ENCODE measurements at places on chromosomes 2 and 18.
A peak's percentile ranks its signal among the peaks of the same experiment; 100 is the strongest.

DNA sequence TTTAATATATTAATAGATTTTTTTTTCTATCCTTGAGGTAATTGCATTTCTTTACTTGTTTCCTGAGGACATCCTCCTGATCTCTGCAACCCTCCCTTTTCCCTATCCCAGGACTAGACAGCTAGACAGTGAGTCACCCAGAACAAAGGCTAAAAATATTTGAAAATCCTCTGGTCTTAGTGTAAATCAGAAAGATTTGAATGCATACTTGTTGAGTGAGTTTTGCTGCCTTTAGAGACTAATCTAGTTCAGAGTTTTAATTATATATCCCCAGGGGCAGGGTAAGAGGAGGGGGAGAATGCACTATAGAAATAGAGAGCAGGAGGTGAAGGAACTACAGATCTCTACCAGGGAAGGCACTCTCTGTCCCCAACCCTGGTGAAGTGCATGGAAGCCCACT lies 202.3 kb upstream of the TCF4 start:
- DNase-seq = no peak

- DNase-seq = no peak
These were observed 18.7 kb upstream of the ACVR1 start for GRCh38 chr2:157894694-157895435.

- DNase-seq = peak; percentile 22
These were observed 285.8 kb downstream of the C1D start for GRCh38 chr2:67777010-67777409.

DNA sequence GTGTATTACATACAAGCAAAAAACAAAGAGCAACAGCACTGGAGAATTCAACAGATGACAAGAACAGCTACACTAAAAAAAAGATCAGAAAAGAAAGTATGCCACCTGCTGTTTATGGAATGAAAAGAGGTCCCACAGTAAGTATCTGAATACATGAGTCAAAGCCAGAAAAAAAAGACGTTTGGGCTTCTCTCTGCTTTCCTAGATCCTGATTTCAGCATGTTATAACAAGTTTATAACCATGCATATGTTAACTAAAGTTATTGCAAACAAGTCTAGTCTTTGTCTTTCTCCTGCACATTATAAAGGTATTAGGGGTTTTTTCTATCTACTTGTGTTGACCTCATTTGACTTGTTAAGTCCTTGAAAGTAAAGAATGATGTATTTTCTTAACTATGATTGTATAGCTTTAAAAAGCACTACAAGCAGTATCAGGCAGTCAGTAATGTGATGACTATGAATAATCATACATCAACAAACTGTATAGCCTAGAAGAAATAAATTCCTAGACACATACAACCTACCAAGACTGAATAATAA lies 108.5 kb upstream of the COL5A2 start:
- DNase-seq = peak; percentile 1

DNA sequence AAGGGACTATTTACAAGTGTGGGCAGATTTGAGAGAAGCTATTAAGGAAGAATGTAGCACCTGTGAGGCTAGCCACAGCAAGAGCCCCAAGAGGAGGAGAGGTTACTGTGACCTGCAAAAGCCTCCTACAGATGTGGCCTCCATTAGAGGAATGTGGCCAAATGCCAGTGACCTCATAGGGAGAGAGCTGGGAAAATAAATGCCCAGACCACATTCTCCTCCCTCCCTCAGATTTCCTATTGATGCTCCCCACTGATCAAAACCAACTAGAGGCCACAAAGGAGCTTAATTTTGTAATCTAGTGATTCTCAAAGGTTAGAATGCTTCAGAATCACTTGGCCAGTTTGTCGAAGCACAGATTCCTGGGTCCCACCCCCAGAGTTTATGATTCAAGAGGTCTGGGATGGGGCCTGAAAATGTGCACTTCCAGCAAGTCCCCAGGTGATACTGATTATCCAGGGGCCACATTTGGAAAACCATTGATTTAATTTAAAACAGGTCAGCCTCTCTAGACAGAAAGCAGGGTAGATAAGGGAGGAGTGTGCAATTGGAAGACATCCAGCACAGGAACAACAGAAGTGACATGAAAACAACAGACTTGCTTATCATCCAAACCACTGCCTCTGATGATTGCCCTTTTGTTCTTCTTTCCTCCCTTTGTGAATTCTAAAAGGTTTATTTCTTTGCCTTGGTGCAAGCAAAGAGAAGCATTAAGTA lies 61.2 kb upstream of the RBBP8 start:
- no peak for DNase-seq

DNA sequence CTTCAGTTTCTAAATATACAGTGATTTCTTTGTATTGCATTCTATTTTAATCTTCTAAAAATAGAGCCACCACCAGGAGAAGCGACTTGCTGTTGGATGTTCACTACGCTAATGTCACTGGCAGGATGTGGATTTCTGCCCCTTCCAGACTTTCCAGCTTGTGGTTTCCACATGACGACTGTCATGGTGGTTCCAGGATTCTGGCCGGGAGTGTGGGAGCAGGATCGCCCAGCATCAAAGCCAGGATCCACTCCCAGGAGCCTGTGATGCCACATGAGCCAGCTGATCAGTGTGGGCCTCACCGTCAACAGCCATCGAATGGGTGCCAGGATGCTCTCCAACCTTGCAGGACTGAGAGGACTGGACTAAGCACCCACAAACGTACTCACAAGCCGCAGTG lies 148.8 kb downstream of the HDAC4 start:
- DNase-seq = no peak

DNA sequence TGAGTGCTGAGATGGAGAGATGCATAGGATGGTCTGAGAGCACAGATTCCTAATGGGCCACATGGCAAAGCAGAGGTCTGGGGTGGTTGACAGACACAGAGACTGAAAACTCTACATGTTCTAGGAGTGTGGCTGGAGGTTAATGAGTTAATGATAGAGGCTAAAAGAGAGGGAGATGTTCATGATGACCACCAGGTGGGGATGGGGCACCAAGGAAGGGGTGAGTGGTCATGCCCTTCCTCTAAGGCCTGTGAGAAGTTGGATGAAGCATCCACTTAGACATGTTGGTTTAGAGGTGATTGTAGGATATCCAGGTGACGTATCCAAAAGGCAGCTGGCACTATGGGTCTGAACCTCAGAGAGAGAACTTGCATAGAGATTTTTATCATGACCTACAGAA lies 102.1 kb downstream of the LRP2 start:
- DNase-seq = no peak

GRCh38 chr2:196101325-196101991 lies 32.8 kb upstream of the DNAH7 start:
- DNase-seq = no peak
